SW 1271 (cell line): ENCODE measurements at places on chromosomes 16 and 17.

- no peak for DNase-seq
Measured at GRCh38 chr16:74556375-74556922, 50.5 kb downstream of the GLG1 start.

DNA sequence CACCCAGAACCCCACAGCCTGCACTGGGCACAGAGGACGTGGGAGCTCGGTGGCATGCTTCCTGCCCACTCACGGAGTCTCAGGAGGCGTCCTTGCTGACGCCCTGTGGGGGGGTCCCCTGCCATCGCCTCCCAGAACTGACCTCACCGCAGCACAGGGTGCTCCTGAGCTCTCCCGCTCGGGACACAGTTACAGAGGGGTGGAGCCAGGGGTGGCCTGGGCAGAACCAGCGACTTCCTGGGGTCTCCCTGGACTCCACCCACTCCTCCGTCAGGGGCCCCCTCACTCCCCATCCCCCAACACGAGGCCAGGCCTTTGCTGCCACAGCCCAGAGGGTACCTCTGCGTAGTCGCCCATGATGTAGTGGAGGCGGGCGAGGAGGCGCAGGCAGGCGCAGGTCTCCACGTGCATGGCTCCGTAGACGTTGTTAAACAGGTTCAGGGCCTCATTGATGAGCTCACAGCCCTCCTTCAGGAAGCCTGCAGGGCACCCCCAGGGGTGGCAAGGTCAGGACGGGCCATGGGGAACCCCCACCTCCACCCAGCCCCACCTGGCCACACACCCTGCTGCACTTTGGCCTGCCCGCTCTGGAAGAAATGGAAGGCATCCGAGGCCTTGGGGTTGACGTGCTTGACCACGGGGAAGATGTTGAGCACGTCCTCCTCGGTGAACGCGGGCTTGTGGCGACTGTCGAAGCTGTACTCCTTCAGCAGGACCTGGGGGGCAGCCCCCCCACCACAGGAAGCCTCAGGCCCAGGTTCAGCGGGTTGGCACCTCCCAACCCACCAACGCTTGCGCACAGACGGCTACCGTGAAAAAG lies 17.8 kb downstream of the CLUH start:
- DNase-seq: no peak

- no peak for DNase-seq
Measured at GRCh38 chr17:74803971-74804370, 27.8 kb upstream of the NAT9 start.

- DNase-seq: no peak
Measured at GRCh38 chr16:1932050-1933028, 10.7 kb downstream of the MSRB1 start.

- DNase-seq: no peak
Measured at GRCh38 chr16:55324285-55325079, 479 bp downstream of the IRX6 start.

GRCh38 chr16:66703406-66704215 lies 7.1 kb upstream of the CMTM4 start:
- no peak for DNase-seq

DNA sequence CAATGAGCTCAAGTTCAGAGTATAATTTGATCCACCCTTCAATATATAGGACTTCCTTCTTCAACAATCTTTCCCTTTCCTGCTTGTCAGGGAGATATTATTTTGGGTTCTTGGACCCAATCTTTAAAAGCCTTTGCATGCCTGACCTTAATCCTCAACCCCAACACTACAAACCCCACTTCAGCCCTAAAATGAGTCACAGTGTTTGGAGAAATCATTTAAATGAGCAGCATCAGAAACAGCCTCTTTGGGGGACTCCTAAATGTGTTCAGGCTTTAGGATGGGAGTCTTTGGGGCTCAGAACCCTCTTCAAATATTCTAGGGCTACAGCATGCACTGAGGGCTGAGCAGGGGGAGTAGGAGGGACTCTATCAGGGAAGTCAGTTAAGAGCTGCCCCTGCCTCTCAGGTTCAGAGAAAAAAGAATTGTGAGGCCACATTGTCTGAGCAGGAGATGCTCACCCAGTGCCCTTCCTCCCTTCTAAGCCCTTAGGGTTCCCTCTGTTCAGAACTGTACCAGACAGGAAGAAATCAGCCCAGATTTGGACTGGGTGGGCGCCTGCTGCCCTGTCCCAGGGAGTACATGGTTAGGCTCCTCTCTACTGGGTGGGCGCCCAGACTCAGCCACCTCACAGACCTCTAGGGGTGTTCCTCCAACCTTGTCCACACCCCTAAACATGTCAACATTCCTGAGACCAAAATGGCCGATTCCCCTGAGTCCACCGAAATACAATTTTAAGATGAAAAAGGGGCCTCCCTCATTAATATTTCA lies 5.0 kb downstream of the NEUROD2 start:
- no peak for DNase-seq

DNA sequence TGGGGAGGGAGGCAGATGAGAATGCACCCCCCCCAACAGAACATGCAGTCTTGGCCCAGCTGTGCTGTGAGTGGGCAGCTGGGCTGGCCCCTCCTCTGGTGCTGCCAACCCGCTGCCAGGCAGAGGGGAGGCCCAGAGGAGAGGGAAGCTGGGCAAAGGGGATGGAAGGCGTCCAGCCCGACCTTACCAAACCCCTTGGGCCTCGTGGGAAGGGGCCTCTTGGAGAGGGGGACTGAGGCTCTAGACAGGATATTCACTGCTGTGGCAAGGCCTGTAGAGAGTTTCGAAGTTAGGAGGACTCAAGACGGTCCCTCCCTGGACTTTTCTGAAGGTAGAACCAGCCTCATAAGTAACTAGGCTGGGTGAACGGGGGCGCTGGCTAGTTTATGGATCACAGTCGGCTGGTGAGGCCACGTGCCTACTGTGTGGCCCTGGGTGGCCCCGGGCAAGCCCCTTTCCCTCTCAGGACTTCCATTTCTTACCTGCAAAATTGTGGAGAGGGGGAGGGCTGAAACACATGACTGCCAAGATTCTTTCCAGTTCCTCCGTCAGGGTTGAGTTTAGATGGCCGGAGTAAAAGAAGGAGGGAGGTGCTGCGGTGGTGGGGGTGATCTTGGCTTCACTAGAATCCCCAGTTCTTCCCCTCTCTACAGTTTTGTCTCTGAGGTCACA lies 857 bp upstream of the STAT5A start:
- DNase-seq: no peak

DNA sequence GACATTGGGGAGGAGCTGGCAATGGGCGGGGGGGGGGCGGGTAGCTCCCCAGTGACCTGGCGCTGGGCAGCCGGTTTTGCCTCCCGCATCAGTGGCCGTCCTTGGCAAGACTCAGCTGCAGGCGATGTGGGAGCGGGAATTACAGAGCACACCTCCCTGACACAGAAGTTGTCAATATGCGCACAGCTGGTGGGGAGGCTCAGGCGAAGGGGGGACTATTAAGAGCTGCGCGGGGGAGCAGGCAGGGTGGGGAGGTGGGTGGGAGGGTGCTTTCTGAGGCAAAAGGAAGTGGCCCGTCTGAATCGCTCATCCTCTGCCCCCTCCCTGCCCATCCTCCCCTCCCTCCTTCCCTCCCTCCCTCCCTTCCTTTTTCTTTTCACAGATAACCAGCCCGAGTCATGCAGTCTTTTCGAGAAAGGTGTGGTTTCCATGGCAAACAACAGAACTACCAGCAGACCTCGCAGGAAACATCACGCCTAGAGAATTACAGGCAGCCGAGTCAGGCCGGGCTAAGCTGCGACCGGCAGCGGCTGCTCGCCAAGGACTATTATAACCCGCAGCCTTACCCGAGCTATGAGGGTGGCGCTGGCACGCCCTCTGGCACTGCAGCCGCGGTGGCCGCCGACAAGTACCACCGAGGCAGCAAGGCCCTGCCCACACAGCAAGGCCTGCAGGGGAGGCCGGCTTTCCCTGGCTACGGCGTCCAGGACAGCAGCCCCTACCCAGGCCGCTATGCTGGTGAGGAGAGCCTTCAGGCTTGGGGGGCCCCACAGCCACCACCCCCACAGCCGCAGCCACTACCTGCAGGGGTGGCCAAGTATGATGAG lies 44.0 kb downstream of the SREBF1 start:
- no peak for DNase-seq

- DNase-seq: no peak
Measured at GRCh38 chr16:27154705-27155521, 48.4 kb upstream of the KDM8 start.

DNA sequence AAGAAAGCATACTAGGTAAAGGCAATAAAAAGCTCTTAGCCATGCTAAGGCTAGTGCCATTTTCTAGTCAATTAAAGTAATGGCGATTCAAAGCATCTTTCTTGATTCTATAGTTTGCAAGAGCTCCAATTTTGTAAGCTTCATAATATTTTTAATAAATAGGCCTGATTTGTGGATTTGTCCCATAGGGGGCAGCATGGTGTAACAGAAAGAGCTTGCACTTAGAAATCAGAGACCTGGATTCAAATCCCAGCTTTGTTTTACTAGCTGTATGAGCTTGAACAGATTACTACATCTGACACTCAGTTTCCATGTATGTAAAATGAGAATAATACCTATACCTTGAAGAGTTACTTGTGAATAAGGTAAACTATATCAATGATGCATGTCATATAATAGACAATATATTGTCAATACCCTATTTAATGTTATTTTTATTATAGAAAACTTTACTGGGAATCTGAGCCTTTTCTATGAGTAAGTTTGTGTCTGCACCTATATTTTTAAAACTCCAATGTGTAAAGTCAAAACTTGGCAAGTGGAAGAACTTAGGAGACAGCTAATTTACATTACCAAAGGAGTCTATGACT lies 93.6 kb upstream of the NOG start:
- no peak for DNase-seq

- no peak for DNase-seq
Measured at GRCh38 chr16:68711421-68712139, 25.5 kb upstream of the CDH1 start.

DNA sequence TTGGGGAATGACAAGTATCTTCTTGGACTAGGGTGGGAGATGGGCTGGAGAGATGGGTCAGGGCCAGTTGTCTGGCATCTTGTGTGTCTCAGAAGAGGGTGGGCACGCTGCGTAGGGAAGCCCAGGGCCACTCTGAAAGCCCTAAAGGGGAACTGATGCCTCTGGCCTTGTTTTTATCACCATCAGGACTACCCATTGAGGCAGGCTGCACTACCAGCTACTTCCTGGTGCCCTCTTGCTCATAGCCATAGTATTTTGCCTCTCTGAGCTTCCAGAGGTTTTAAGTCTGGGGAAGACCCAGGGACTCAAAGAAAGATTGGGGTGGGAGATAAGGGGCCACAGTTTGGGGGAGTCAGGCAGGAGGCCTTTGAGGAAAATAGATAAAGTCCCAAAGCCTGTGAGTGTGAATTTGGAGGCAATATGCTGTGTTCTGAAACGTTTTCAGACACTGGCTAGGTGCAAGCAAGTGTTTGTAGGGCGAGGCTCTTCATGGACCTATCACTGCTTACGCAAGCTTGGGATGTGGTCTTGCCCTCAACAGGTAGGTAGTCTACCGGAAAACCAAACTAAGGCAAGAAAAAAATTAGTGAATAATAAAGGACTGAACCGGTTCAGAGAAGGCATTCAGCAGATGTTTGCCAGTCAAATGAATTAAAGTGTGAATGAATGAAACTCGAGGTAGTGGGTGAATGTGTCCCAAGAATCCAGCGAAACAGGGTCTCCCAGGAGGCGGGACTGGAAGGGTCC lies 688 bp upstream of the ITGB3 start:
- no peak for DNase-seq

DNA sequence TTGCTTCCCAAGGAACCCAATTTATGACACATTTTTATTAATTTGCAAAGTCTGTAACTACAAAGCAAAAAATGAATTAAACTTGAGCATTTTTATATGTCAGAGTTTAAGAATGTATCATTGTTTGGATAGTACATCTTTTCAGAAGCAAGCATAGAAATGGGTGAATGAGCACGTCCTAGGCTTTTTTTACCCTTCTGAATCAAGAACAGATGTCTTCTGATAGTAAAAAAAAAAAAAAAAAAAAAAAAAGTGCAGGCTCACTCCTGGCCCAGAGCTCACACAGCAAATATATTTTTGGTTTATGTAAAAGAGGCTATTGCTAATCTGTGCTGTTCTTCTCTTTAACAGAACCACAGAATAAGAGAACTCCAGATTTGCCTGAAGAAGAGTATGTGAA lies 6.3 kb downstream of the TERF2IP start:
- DNase-seq: no peak
